T-cell (primary cell): ENCODE measurements at places on chromosomes 5 and 9.

GRCh38 chr9:68704814-68705530 lies at the start of gene PIP5K1B:
Gene PIP5K1B, plus strand, starts transcription at chr9:68705240. Its CDS starts 117,375 bp downstream, at chr9:68822615.
- peak within 1 kb of the TSS; percentile 55 for H3K4me3 ChIP-seq
- H3K36me3 ChIP-seq = no peaks in the 10 kb centered on the region
- no peak within 1 kb of the TSS for H3K27ac ChIP-seq
- H3K27me3 ChIP-seq = no peaks in the 10 kb centered on the region
- peaks cover 2% of the 10 kb centered on the region for H3K4me1 ChIP-seq

GRCh38 chr5:29077451-29077850 lies 2039.1 kb upstream of the CDH9 start:
- no peaks in the 10 kb centered on the region for H3K27me3 ChIP-seq
- DNase-seq = no peak
- no peak overlapping the region for H3K4me3 ChIP-seq
- H3K36me3 ChIP-seq = no peaks in the 10 kb centered on the region
- no peak overlapping the region for H3K27ac ChIP-seq

- no peak for DNase-seq
- H3K27me3 ChIP-seq = no peaks in the 10 kb centered on the region
- no peaks in the 10 kb centered on the region for H3K36me3 ChIP-seq
- no peak overlapping the region for H3K4me3 ChIP-seq
- no peak overlapping the region for H3K27ac ChIP-seq
- no peaks in the 10 kb centered on the region for H3K4me1 ChIP-seq
Observed at GRCh38 chr5:26649000-26649399, 389.4 kb downstream of the CDH9 start.

DNA sequence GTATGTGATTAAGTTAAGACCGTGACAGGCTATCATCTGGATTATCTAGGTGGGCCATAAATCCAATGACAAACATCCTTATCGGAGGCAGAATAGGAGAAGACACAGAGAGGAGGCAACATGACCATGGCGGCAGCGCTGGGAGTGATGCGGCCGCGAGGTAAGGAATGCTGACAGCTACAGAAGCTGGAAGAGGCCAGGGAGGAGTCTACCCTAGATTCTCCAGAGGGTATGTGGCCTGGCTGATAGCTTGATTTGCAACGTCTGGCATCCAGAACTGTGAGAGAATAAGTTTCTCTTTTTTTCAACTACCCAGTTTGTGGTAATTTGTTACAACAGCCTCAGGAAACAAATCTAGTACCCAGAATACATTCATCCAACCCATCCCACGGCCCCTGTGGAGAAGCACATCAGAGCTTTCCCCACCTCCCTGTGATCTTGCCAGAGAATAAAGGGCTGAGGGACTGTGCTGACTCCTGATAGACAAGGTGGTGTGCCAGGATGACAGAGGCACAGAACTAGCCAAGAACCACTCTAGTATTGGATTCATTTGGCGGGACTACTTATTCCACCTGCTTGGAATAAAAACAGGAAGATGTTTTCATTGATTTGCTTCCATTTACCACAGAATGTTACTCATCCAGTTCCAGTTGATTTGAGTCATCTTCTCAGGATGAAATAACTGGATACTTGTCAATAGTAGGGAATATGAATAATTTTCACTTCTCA lies 187.4 kb downstream of the MAN2A1 start:
- H3K27me3 ChIP-seq = no peaks in the 10 kb centered on the region
- H3K27ac ChIP-seq = no peak overlapping the region
- no peaks in the 10 kb centered on the region for H3K36me3 ChIP-seq
- no peak overlapping the region for H3K4me3 ChIP-seq

GRCh38 chr5:73496984-73497457 lies 1.2 kb upstream of the BTF3 start:
- no peak overlapping the region for H3K27ac ChIP-seq
- DNase-seq = no peak
- H3K4me1 ChIP-seq = peaks cover 14% of the 10 kb centered on the region
- peaks cover 6% of the 10 kb centered on the region for H3K27me3 ChIP-seq
- no peak overlapping the region for H3K4me3 ChIP-seq

- no peaks in the 10 kb centered on the region for H3K4me1 ChIP-seq
- H3K27me3 ChIP-seq = no peaks in the 10 kb centered on the region
- H3K36me3 ChIP-seq = peaks cover 2% of the 10 kb centered on the region
- H3K27ac ChIP-seq = no peak overlapping the region
- H3K4me3 ChIP-seq = no peak overlapping the region
Observed at GRCh38 chr9:122070728-122071515, 22.2 kb downstream of the TTLL11 start.

DNA sequence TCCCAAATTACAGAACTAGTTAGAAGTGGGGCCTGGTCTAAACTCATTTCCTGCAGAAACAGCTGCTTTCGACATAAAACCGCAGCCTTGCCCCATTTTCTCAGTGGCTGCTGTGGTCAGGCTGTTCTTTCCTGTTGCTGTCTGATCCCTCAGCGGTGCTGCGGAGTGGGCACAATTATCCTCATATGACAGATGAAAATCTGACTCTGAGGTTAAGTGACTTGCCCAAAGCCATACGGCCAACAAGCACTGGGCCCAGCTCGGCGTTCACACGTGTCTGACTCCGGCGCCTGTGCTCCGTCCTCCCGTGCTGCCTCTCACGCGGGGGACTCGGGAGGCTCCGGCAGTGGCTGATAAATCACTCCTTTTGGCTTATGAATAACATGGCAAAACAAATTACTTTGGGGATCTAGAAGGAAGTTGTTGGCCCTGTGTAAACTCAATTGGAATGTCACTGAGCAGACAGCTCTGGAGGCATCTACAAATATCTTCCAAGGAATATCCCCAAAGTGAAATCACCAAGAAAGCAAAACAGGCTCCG lies 142.6 kb upstream of the LMX1B start:
- no peaks in the 10 kb centered on the region for H3K36me3 ChIP-seq
- H3K4me3 ChIP-seq = peak overlapping the region; percentile 6
- H3K4me1 ChIP-seq = peaks cover 38% of the 10 kb centered on the region
- peak overlapping the region; percentile 89 for H3K27ac ChIP-seq

DNA sequence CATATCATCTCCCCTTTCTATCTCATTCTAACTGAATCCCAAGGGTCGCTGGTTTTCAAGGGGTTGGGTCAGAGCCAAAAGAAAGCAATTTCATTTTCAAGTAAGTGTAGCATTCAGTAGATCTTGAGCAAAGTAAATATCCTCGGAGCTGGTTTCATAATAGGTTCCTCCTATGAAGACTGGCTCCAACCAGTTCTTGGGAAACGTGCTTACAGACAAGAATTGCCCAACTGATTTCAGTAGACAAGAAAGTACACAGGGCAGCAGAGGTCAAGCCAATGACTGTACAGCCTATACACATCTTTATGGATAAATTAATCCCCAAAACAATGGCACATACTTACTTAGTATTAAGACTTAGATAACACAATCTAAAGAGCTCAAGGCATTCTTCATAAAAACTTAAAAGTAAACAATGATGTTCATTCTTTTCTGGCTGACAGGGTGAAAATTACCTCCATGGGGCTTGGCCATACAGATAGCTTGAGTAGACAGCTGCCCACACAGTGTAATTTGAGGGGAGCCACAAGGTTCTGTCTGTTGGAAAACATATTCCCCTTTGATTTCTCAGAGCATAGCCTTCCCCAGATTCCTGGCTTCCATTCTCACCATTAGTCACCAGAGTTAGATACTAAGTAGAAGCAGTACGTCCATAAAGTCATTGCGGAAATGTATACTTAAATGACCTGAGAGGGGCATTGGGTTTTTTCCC lies 163.9 kb downstream of the ARRDC3 start:
- H3K36me3 ChIP-seq = no peaks in the 10 kb centered on the region
- DNase-seq = no peak
- no peaks in the 10 kb centered on the region for H3K4me1 ChIP-seq

GRCh38 chr9:31615966-31616365 lies 768.5 kb upstream of the ACO1 start:
- no peaks in the 10 kb centered on the region for H3K27me3 ChIP-seq
- no peak overlapping the region for H3K27ac ChIP-seq
- no peak for DNase-seq

- no peaks in the 10 kb centered on the region for H3K27me3 ChIP-seq
- DNase-seq = no peak
Observed at GRCh38 chr5:74266836-74267235, 373.7 kb downstream of the ENC1 start.
